Progenitor cell of endocrine pancreas (in vitro differentiated cells): ENCODE measurements at places on chromosomes 1 and 21. TPM values are rescaled to one million over a fixed set of nuclear protein-coding genes. Genes with fewer than 3 reads are reported as not detected.

DNA sequence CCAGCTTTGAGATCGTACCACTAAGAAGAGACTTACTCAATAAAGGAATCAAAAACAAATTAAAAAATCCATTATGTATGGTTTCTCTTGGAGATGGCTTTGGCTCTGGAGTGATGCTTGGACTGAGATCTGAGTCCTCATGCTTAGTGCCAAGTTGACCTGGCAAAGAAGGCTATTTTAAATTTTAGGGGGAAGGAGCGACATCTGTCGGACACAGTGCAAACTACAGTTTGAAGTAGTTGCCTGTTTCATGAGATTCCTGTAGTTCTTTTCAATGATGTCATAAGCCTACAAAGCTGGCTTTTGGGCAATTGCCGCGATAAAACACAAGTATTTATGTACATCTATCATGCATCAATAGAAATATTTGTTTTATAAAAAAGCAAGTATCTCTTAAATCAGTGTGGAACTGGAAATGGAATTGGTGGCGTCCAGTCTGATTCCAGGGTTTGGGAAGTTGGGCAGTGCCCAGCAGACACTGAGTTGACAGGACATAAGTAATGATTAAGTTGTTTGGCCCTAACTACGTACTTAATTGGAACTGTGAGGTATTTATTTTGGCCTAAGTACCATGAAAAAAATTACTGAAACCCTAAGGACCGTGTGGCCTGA, 50.0 kb downstream of the TBCE start:
- H3K36me3 ChIP-seq = peaks cover 3% of the 10 kb centered on the region
- no peaks in the 10 kb centered on the region for H3K4me1 ChIP-seq
- H3K27me3 ChIP-seq = no peaks in the 10 kb centered on the region
- no peak overlapping the region for H3K4me3 ChIP-seq

DNA sequence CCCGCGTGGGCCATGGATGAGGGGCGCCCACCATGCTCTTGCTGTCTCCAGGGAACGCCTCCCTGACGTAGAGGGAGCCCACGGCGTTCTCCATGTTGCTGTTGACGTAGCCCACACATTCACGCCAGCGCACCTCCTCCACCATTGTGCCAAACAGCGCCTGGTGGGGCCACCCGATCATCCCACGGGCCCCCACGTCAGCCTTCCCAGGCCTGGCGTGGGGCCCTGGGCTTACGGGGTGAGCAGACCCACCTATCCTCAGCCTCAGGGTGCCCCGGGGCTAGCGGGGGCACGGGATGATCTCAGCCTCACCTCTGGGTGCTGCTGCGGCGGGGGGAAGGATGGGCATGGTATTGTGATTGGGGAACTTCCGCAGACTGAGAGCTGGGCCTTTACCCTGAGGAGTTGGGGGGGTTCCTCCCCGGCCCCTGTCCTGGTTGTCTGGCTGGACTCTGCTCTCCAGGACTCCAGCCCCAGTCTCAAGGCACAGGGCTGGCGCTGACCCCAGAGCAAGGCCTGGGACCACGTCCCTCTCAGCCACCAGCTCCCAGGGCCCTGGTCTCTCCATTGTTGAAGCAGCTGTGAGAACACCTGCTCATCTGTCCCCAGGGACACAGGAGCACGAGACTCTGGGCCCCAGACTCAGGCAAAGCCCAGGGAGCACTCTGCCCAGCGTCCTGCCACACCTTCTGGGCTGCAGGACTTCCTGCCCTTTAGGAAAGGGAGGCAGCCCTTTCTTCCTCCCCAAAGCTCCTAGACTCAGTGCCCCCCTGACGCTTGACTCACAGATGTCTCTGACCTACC, 10.2 kb downstream of the PRXL2B start:
- H3K36me3 ChIP-seq = peaks cover 2% of the 10 kb centered on the region
- peaks cover 1% of the 10 kb centered on the region for H3K4me1 ChIP-seq
- H3K27me3 ChIP-seq = peaks cover 18% of the 10 kb centered on the region
- no peak for DNase-seq

DNA sequence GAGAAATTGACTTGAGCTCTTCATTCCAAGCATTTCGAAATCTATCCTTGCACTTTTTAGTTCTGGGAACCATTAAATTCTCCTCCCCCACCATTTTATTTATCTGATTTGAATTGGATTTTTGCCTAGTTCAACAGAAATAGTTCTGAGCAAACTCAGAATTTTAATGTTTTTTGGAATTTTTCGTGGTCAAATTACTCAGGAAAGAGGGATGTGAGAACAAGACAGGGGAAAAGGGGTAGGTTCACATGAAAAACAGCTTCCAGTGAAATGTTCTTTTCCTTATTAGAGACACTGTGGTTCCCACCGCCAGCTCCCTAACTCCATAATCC, 5.7 kb upstream of the ZNF697 start:
- no peak for DNase-seq
- H3K27ac ChIP-seq = no peak overlapping the region
- H3K36me3 ChIP-seq = no peaks in the 10 kb centered on the region
- H3K4me3 ChIP-seq = no peak overlapping the region
- peaks cover 15% of the 10 kb centered on the region for H3K27me3 ChIP-seq
- H3K4me1 ChIP-seq = peaks cover 15% of the 10 kb centered on the region

DNA sequence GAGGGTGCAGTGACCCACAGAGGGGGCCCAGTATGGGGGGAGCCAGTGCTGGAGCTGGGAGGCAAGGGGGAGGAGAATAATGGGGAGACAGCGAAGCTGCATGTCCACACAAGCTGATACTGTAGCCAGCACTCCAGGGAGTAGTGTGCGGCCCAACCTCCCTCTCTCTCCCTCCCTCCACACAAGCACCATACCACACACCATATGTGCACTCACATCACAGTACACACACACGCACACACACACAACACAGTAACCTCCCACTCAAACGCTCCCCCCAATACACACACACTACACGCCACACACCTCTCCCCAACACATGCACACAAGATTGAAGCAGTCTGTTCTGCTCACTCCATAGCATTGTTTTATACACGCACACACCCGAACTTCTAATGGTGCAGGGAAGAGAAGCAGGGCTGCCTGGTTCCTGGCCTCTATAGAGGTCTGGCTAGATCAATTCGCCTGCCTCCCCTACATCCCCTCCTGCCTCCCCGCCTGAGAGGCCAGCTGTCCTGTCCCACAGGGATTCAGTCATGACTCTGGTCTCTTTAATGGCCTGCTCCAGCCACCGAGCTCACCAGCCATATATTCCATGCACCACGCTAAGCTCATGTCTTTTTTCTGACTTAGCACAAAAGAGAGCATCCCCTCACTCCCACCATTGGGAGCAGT, 3.8 kb downstream of the NCDN start:
- H3K27me3 ChIP-seq = no peaks in the 10 kb centered on the region
- no peak overlapping the region for H3K4me3 ChIP-seq
- peaks cover 9% of the 10 kb centered on the region for H3K36me3 ChIP-seq
- DNase-seq = no peak
- H3K27ac ChIP-seq = no peak overlapping the region
- peaks cover 3% of the 10 kb centered on the region for H3K4me1 ChIP-seq

DNA sequence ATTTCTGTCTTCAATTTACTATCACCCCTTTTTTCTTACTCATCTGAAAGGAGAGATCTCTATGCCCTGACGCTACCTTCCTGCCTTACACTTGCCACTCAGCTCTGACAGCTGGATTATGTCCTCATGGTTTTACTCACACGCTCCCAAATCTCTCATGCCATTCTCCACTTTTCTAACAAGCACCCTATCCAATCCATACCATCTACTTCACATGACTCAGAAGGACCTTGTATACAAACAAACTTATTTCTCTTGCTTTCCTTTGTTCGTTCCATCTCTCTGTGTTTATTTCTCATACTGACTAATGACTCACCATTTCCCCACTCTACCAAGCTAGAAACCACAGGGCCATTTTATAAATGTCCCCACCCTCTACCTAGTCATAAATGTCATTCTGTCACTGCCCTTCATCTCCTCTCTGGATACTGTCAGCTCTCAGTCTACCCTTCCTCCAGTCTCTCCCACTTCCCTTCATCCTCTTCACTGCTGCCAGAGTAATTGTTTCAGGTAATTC, 87.3 kb downstream of the USP24 start:
- no peak for DNase-seq
- no peaks in the 10 kb centered on the region for H3K27me3 ChIP-seq
- peaks cover 5% of the 10 kb centered on the region for H3K4me1 ChIP-seq
- no peak overlapping the region for H3K27ac ChIP-seq
- H3K36me3 ChIP-seq = peaks cover 54% of the 10 kb centered on the region

DNA sequence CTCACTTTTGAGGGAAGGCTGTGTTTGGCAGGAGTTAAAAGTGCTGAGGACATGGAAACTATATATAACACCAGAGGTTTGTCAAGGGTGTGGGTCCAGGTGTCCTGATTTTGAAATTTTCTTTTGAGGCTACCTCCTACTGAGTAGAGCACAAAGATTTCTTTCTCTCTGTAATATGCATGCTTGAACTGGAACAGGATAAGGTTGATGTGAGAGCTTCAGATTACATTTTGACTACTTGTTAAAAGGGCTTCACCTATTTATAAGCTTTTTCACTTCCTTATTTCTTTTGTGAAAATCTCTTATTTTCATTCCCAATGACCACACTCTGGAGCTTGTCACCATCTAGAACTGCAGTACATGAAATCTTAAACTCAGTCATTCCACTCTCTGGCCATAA, 59.8 kb upstream of the PLA2G4A start:
- no peak overlapping the region for H3K4me3 ChIP-seq
- DNase-seq = no peak
- H3K4me1 ChIP-seq = peaks cover 5% of the 10 kb centered on the region
- no peaks in the 10 kb centered on the region for H3K36me3 ChIP-seq

GRCh38 chr1:213985209-213986019, 2.4 kb upstream of the PROX1 start:
- no peaks in the 10 kb centered on the region for H3K36me3 ChIP-seq
- peaks cover 41% of the 10 kb centered on the region for H3K4me1 ChIP-seq
- H3K27me3 ChIP-seq = peaks cover 46% of the 10 kb centered on the region
- peak overlapping the region; percentile 72 for H3K27ac ChIP-seq
- DNase-seq = no peak

DNA sequence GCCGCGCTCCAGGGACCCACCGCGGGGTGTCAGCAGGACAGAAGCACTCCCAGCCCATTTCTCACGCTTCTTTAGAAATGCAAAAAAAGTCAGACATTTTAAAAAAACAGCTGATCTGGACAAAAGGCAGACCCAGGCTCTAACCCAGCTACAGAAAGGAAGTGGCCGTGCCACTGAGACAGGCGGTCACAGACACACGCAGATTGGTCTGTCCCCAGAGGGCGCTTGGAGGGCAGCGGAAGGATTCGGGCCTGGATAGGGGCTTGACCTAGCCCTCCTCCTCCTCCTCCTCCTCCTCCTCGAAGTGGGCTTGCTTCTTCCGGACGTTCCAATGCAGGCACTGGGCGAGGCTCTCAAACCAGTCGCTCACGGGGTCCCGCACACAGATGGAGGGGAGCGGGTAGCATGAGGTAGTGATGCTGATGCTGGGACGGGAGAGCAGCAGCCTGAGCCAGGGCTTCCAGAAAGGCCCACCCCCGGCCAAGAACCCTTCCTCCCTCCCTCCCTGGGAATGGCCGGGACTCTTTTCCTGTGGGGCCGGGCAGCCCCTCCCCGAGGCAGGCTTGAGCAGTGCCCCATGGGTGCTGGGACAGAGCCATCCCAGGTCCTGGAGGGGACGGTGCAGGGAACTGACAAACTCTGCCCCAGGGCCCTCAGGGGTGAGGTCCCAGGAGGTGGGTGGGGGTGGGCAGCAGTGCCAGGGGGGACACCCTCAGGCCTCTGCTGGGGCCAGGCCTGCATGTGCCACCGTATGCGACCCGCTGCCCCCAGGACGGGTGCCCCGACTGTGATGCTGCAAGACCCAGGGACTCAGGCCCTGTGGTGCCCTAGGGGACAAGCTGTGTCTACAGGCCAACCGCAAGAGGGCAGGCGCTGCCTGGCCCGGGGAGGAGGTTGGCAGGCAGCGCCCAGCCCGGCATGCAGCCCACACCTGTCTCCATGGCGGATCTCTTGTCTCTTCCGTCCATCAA, 25.3 kb downstream of the NADK start:
- H3K27ac ChIP-seq = no peak overlapping the region
- H3K36me3 ChIP-seq = peaks cover 5% of the 10 kb centered on the region
- H3K4me3 ChIP-seq = no peak overlapping the region
- H3K4me1 ChIP-seq = no peaks in the 10 kb centered on the region

The OR2L8 gene
- total RNA-seq = not detected in 2 replicates

The RIPPLY3 gene
- 17.9 and 18.9 TPM in 2 replicates for total RNA-seq

The ZNF593OS gene
- not detected in 2 replicates for total RNA-seq

The BTBD19 gene
- 26.7 and 27.5 TPM in 2 replicates for total RNA-seq

The CD247 gene
- not detected in 2 replicates for total RNA-seq
